CD4-positive, alpha-beta T cell treated with Interleukin-15 for 1 hour (primary cell): ENCODE measurements at places on chromosomes 12 and 14.

- no peak for DNase-seq
Measured at GRCh38 chr12:29744365-29744764, 39.4 kb downstream of the TMTC1 start.

- DNase-seq, result no peak
Measured at GRCh38 chr12:116647813-116648212, 88.6 kb downstream of the MAP1LC3B2 start.

DNA sequence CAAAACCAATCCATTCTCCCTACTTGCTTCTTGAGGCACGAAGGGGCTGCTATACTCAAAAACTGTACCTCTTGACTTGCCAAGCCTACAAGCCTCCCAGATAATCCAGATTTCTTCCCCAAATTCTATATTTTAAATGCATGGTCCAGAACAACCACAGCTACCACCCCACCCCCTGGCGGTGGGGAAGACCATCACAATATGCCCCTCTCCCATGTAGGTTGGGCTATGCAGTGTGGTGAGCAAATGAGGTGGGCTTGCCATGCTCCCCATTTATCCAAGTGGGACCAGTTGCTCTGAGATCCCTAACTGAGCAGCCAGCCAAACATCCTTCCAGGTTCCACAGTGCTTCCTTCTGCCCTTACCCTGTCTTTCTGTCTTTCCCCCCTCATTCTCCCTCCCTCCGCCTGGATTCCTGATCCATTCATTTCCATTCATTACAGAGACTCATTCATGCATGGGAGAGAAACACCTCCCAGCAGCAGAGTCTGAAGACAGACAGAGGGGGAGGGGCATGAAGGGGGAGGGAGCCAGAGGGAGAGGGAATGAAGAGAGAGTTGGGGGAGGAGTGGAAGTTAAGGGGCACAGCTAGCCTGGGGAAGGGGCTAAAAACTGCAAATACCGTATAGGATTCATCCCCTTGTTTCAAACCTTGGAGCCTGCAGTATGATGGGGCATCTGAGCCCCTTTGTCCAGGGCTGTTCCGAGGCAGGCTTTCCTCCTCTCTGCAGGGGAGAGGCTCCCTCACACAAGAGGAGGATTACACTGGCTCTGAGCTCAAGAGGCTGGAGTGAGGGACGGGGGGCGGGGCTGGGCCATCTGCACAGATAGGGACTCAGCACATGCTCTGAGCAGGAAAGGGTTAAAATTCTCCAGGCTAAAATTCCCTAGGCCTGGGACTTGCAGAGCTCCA, 4.4 kb downstream of the ZNF219 start:
- no peak for DNase-seq

DNA sequence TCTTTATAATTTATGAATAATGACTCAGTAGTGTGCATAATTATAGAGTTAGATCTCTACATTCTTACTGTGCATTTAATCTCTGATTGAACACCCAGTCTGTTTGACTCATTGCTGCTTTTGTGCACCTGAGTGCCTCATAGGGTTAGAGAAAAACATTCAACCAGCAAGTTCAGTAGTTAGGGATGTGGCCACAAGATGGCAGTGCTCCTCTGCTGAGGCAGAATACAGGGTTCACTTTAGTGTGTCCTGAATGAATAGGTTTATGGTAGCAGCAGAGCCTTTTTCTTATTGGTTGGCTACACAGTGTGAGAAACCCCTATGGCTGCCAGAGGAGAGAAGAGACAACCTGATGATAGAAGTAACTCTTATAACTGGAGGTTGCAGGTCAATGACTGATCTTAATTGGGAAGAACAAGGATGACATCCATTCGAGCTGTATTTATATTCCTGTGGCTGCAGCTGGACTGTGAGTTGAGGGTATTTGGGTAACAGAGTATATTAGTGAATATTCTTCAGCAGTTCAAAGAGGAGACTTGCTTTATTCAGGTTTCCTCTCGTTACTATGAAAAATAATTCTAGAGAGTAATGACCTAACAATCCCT, 194.9 kb upstream of the OR4E1 start:
- peak; percentile 67 for DNase-seq

DNA sequence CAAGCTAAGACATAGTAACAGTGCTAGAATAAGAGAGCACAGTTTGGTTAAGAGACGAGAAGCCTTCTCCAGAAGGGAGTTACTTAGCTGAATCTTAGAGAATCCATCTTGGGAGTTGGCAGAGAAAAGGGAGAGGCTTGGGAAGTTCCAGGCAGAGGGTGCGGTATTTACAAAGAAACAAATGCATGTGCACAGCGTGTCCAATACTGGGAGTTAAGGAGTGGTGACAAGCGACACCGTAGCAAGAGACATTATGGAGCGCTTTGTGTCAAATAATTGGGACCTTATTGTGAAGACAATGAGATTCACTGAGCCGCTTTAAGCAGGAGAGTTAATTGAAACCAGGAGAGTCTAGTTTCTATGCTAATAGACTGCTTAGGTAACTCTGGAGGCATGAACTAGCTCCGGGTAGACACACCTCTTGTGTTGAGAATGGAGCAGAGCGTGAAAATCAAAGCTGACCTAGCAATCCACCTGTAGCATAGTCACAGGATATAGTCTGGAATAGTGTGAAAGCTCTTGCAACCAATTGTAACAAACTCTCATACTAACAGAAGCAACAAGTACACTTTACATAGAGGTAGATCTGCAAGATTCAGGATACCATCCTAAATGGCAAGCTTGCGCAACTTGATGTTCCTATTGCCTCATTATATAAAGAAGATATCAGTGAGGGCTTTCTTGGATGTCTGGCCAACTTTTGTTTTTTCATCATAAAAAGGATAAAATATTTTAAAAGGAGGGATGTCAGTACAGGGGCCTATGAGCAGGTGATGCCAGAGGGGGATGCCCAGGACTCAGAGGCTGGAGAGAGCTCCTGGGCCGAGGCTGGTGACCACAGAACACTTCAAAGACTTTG, 5.3 kb downstream of the ALDH1L2 start:
- DNase-seq, result no peak

- no peak for DNase-seq
Measured at GRCh38 chr12:56299308-56299852, 750 bp downstream of the CS start.

DNA sequence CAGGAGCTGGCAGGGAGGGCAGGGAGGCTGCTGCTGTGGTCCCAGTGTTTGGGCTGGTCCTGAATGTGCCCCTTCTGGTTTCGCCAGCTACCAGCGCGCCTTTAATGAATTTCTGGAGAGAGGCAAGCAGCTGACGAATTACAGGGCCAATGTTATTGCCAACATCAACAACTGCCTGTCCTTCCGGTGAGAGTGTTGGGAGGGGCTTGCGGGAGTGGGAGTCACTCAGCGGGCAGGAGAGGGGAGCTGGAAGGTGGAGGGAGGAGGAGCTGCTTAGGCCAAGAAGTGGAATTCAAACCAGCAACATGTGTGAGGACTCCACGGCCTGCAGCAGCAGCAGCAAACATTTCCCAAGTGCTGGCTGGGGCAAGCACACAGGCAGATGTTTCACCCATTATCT, 7.7 kb downstream of the TNFAIP2 start:
- no peak for DNase-seq

DNA sequence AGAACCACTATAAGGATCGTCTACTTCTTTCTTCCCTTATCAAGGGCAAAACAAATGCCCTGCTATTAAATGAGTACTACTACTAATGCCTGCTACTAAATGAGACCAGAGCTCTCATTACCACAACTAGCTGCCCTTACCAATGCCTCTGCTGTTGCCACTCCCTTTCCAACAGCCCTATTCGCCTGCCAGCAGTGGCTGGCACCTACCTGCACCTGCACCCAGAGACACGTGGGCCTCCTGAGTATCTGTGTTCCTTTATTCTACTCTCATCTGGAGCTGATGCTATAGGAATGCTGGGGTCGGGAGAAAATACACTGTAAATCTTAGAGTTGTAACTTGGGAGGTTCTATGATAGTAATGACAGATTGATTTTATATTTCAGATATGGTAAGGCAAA, 174.7 kb downstream of the SLC2A13 start:
- DNase-seq, result no peak

DNA sequence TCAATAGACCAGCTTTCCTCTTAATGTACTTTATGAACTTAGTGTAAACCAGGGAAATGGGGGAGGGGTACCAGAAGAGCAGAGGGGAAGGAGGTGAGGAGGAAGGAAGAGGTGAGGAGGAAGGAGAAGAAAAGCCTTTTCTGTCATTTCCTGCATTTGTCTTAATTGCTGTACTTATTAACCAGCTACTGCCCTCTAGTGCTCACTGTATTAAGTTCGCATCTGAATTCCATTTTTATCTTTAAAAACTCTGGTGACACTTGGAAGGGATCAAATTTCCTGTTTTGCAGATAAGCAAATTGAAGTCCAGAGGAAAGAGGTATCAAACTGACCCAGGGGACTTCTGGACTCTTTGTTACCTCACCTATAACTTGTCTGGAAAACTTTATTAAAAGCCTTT, 22.2 kb downstream of the MANSC1 start:
- no peak for DNase-seq

DNA sequence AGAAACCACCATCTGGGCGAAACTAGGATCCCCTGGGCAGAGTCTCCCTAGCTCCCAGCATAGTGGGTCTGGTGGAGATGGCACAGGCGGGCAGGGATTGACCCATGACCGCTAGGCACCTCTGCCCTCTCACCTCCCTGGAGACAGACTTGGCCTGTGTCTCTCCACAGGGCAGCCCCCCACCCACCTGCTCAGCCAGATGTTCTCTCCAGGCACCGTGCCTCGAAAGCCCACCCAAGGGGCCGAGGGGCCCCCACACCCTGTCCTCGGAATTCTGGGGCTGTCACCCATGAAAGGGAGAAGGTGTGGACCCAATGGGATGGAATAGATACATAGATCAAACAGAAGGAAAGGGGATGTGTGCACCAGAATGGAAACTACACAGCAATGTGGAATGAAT, 229.1 kb upstream of the RTL1 start:
- DNase-seq, result no peak

DNA sequence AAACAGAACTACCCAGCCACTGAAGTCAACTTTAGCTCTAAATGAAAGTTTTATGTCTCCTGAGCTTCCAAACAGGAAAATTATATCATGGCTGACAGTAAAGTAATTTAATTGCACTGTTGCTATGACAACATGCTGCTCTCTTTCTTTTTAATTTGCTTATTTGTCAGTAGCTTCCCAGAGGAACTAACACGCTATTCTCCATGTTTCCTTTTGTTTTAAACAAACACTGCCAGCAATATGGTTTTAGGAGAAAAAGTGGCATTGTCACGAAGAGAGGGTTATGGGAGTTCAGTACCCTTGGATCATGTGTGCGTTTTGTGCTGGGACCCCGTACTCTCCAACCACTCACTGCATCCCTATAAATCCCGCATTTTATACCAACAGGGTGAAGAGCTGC, 1.9 kb downstream of the FOXN3 start:
- DNase-seq, result no peak

DNA sequence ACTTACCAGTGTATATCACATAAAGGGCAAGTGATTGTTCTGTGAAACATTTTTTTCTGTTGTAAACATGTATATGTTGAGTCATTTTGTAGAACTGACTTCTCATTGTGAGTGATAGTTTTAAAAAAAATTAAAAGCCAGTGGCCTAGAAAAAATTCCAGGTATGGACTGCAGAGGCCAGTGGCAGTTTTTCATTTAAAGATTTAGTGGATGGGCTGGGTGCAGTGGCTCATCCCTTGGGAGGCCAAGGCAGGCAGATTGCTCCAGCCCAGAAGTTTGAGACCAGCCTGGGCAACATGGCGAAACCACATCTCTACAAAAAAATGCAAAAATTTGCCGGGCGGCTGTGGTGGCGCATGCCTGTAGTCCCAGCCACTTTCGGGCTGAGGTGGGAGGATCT, 84.7 kb upstream of the MDM1 start:
- DNase-seq, result no peak

GRCh38 chr14:44995196-44995595, 33.2 kb downstream of the TOGARAM1 start:
- no peak for DNase-seq

- no peak for DNase-seq
Measured at GRCh38 chr12:55982319-55982936, 8.6 kb downstream of the RAB5B start.

DNA sequence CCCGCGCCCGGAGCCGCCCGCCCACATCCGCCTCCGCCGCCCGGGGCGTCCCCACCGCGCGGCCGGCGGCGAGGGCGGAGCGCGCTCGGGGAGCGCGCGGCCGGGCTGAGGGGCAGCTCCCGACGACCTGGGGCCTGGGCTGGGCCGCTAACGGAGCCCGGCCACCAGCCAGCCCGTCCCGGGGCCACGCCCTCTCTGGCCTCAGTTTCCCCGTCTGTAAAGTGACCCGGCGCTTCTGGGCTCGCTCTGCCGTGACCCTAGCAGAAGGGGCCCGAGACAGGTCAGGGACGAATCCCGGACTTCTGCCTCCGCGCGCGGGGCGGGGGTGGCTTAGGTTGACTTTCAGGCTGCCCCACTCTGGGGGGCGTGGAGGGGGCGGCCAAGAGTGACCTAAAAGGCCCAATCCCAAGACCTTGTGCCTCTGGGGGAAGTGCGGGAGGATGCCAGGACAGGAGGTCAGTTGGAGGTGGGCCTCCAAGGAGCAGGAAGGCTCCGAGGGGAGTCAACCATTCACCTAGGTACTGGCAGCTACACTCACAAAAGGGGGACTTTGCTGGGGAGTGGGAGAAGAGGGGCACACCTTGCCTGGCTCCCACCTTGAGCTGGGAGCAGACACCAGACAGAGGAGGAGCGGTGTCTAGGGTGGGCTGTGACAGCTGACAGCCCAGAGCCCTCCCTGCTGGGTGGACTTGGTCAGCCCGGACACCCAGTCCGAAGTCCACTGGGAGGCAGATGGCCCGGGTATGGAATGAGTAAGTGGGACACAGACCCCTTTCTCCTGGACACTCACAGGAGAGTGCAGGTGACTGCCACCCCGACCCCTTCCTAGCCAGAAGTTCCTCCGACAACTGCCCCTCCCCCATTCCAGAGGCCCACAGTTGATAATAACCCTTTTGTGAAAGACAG, 486 bp upstream of the AKT1 start:
- peak; percentile 60 for DNase-seq
